Activated gamma-delta T cell treated with Interleukin-2 at 50 U/mL for 16 hours (primary cell): ENCODE measurements at places on chromosomes 7 and 10.

DNA sequence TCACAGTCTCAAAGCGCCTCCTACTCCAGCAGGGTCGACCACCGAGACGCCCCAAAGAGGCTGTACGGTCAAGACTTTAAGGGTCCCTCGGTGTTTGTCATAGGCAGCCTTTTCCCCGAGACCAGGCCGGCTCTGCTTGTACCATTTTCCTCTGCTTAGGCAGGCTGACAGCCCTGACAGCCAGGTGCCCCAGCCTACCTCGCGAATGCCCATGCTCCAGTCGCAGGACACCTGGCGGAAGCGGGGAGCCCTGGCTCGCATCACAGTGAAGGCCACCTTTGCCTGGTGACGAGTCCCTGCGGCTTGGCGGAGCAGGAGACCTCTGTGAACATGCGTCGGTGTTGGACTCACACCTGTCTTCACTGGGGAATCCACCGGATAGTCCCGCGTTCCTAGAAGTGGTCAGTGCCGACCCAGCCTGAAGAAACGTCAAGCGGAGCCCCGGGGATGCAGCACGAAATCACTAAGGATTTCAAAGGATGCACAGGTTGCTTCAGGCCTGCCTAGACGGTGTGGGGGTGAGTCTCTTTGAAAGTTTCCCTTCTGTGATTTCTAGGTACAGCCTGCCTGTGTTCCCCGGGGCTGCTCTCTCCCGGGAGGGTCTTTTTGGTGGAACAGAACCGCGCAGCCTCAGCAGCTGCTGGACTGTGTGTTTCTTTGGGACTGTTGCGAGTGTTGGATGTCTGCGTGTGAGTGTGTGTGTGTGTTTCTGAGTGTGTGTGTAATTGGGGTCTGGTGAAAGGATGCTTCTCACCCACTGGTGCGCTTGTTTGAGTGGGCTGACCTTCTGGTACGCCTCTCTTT, 30.5 kb upstream of the ZNF273 start:
- no peak for DNase-seq

DNA sequence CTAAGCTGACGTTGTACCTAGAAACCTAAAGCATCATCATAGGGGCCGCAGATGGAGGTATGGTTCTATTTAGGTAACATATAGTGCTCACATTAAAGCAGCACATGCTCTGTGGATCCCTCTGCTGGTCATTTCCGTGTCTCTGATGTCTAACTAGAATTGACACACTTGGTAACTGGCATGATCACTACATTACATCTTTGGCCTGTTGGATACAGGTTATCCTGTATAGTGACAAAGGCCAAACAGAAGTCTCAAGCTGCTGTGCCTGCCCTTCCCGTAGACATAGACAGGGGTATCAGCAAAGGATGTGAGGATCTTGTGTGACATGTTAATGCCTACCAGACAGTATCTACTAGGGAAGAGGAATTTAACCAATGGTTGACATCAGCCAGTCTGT, 51.2 kb downstream of the KIF5B start:
- peak; percentile 37 for DNase-seq

GRCh38 chr10:76428551-76429367, 997.3 kb downstream of the LRMDA start:
- DNase-seq: no peak

DNA sequence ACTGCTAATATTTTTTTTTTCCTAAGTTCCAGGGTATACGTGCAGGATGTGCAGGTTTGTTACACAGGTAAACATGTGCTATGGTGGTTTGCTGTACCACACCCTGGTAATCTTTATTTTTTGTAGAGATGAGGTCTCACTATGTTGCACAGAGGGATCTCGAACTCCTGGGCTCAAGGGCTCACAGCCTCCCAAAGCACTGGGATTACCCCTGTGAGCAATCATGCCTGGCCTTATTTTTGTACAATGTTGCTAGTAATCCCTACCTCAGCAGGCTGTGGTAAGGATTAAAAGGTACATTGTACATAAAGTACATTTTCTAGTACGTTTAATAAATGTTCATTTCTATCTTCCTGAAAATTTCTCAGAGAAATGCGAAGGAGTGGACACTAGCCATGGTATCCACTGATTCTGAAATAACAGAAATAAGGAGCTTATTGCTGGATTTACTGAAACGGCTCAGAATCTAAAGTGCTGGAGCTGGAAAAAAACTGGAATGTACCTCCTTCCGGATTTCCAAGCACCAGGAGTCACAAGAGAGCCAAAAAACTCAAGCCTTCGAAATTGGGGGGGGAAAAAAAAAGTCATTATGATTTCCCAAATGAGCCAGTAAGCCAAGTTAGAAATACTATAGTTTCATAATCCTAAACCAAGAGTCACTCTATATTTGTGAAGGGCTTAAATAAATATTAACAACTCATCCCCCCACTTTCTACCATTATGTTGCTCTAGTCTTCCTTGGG, 69.6 kb downstream of the NT5C2 start:
- no peak for DNase-seq

DNA sequence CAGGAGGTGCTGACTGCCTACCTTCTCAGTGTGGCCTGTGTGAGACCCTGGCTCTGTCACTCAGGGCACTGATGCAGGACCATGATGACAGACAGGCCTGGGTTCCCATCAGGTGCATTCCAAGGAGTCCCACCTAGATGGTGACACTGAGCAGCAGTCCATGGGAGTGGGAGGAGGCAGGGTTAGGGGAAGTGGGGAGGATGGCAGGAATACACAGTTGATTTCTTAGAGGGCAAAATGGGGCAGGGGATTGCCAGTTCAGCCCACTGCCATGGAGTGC, 155.0 kb downstream of the SH3PXD2A start:
- no peak for DNase-seq

DNA sequence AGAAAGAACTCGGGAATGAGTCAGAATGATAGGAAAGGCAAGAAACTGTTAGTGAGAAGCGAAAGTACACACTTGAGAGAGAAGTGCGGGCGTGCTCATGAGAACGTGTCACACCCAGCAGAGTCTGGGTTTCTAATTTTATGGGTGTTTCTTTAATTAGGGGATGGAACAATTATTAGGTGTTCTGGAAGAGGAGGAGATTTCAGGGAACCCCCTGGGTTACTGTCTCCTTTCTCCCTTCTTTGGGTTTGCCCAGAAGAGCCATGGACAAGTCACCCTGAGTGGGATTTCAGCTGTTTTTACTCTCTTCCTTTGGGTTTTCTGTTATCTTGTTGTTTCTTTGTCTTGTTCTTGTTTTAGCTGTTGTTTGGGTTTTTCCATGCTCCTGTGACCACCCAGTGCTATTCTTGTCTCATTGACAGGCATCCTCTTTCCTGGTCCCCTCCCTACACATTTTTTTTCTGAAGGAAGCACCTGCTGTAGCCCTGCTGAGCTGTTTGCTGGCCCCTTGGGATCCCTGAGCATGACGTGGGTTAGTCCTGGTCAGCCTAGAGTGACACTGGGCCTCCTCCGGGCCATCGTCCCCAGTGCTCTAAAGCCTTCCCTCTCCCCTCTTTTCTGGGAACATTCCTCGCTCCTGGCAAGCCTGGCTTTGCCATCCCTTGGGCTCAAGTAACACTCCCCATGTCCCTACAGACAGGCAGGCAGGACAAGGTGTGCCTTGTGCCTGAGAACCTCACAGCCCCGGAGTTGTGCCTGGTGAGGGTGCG, 3.5 kb downstream of the SH2D4B start:
- DNase-seq: no peak
